Stimulated activated CD8-positive, alpha-beta memory T cell treated with anti-CD3 and anti-CD28 coated beads, Interleukin-4, amount 100 ng/mL, for 1 hour (primary cell): ENCODE measurements at places on chromosomes 2 and 18.

DNA sequence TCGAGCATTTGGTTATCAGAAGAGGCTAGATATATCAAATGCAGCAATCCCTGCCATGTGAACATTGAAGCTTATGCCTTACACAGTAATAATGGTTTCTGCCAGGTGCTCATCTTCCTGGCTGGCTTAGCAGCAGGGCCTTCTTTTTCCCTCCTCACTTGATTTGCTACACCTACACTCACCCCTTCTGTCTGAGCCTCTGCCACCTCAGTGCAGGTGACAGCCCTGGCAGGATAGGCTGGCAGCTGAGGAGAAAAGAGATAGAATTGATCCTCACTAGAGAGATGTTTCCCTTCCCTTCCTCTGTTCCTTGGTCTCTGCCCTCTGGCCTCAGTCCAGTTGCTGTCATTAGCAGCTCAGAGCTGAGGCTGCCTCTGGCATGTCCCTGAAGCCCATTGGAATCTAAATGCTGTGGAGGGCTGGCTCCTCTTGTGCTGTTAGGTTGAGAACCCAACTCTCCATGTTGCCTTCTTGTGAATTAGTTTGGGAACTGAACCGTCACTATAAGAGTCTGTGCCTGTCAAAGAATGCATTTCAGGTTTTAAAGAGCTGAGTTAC lies 18.2 kb downstream of the MPHOSPH10 start:
- no peak for DNase-seq

DNA sequence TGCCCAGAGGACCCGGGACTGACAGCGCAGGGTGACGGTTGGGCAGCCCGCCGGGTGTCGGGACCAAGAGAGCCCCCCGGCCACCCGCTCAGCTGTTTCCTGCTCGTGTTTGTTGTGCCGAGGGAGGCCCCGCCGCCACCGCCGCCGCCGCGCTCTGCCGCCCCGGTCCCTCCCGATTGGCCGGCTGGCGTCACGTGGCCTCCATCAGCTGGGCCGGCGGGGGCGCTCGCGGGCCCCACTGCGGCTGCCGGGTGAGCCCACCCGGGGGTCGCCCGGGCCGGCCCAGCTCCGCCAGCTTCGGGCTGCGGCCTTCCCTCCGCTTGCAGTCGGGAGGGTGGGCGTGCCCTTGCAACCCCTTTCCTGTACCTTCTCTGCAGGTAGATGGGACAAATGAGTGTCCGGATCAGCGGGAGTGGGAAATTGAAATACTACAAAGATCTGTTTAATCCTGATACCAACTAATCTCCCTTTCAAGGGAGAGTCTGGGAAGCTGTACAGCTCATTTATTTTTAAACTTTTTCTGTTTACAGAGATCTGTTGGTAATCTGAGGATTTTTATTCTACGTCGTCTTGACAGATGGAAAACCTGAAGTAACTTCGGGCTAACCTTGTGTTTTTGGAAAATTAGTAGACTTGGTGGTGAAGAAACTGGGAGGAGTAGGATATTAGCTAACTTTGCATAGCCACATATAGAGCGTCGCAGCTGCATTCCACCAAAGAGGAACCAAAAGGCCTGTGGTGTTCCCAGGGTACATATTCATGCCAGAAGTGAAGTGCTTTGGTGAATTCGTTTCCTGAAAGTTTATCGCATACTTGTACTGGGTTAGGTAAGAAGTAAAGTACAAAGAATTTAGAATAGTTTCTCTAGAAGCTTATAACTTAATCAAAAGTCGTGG lies 1.2 kb downstream of the YPEL5 start:
- DNase-seq = peak; percentile 55

DNA sequence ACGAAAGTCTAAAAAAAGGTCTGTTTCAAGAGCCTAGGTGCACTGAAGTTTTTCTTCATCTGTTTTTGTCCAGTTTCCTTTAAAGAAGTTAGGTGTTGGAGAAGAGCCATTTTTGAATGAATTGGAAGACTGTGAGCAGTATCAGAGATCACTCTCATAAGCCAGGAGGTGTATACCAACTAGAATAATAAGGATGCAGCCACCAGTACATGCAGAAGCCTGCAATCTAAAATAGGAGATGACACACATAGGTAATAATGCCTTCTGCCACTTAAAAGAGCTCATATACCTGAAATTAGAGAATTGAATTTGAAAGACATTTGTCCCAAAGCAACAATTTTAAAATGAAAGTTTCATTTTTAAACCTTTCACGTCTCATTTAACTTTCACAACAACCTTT lies 81.7 kb downstream of the RBMS1 start:
- no peak for DNase-seq

DNA sequence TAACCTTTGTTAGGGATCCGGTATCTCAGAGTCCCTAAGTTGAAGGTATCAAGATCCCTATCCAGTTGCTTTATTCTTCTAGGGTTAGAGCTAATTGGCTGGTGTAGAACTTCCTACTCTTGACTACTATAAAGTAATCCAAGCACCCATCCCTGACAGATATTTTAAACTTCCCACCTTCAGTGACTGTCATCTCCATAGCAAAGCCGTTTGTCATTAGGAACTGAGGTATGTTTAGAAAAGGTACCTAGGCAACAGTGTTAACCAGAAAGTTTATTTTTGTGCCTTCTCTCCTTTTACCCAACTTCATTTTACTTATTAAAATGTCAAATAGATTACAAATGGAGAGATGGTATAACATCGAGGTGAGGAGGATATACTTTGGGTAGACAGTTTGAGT lies 4.5 kb downstream of the FAM117B start:
- no peak for DNase-seq

GRCh38 chr2:88637464-88637863 lies 10.2 kb upstream of the EIF2AK3 start:
- no peak for DNase-seq

DNA sequence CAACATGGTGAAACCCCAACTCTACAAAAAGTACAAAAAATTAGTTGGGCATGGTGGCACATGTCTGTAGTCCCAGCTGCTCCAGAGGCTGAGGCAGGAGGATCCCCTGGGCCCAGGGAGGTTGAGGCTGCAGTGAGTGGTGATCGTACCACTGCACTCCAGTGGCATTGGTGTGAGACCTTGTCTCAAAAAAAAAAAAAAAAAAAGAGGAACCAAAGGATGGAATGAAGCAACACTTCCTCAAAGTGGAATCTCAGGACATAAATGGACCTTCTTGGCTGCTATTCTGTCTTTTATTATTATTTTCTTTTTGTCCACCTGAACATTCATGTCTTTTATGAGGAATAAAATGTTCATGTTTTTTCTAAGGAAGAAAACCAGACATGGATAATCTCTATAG lies 13.7 kb downstream of the GEMIN6 start:
- DNase-seq = no peak

DNA sequence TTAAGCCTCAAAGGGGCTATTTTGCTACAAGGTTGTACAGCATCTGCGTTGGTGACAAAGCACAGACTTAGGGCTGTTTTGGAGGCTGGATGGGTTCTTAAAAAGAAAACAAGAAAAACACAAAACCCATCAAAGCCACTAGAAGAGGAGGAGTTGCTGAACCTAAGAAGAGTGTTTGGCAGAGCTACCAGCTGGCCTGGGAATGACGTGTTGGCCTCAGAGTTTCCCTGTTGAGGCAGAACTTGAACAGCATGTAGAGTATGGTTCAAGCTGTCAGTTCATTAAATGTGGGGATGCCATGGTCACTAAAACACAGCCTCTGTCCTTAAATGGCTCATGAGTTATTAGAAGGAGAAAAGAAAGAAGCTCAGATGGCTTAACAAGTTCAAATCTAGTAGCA lies 162.5 kb downstream of the TTC32 start:
- no peak for DNase-seq

- no peak for DNase-seq
Measured at GRCh38 chr2:170161516-170162270, 16.3 kb upstream of the MYO3B start.

GRCh38 chr2:181483876-181484275 lies 26.7 kb downstream of the ITGA4 start:
- no peak for DNase-seq

- no peak for DNase-seq
Measured at GRCh38 chr18:79543861-79544385, 135.7 kb upstream of the CTDP1 start.

DNA sequence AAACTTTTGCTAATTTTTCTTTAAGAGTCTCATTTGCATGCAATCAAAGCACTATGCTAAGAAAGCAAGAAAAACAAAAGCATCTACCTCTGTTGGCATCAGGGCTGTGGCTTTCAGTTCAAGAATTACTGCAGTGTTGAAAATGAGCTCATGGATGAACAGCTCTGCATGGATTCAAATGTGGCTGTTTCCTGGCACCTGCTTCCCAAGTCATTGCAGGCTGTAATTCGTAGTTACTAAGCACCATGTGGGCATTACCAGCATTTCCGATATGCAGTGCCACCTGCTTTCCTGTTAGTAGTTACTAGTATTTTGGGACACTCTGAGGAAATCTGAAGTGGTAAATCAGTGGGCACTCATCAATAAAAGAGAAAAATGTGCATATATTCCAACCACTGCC lies 37.8 kb upstream of the FAM110C start:
- DNase-seq = no peak

- DNase-seq = no peak
Measured at GRCh38 chr2:10338270-10339188, 35.8 kb downstream of the HPCAL1 start.

GRCh38 chr2:218876562-218877219 lies 4.0 kb upstream of the WNT10A start:
- DNase-seq = peak; percentile 50

DNA sequence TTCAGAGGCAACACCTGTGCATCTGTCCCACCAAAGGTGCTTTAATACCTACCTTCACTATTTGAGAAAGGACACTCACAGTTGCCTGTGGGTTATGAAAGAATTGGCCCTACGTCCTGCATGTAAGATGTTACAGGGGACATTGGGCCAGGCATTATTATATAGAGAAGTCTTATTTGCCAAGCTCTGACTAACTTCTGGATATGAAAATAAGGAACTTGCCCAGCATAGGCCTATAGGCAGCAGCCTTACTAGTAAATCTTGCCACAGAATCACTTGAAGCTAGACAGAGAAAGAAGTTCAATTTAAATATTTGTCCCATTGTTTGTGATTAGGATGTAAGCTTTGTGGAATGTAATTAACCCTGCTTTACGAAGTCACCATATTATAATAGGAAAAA lies 41.7 kb downstream of the NLRC4 start:
- no peak for DNase-seq

- DNase-seq = no peak
Measured at GRCh38 chr2:136106505-136106904, 11.4 kb downstream of the CXCR4 start.

DNA sequence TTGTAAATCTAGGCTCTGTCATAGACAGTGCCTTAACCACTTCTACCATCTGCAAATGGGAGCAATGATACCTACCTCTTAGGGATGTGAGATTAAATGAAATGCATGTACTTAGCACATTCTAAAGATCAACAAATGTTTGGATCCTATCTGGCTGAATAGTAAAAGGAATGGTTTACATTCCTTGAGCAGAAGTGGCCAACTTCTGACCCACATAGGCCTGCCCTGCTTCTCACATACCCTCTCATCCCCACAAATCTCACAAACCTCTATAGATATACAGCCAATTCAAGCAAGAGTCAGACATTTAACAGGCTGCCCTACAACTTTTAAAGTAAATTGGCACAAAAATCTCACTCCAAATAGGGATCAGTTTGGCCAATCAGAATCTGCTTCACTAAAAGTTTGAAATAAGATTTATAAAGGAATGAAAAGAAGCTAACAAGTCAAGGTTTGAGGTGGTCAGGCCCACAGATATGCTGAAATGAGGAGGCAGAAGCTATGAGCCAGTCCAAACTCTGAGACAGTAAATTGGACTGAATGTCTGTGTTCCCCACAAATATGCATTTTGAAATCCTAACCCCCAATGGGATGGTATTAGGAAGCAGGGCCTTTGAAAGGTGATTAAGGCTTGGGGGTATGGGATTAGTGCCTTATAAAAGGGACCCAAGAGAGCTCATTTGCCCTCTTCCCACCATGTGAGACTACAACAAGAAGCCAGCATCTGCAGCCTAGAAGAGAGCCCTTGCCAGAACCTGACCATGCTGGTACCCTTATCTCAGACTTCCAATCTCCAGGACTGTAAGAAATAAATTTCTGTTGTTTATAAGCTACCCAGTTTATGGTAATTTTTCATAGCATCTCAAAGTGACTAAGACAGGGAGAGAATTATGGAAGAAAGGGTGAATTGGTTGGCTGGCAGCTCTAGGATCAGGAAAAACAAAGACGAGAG lies 227.8 kb upstream of the RBMS1 start:
- no peak for DNase-seq
